ENCODE measurements at places on chromosomes 13 and 19.

- DNase-seq: no peak
These were observed 41.4 kb downstream of the SLC7A9 start for GRCh38 chr19:32828139-32828538.

GRCh38 chr13:98517576-98518310 is 59.2 kb downstream of the STK24 start:
- peak; percentile 66 for DNase-seq

DNA sequence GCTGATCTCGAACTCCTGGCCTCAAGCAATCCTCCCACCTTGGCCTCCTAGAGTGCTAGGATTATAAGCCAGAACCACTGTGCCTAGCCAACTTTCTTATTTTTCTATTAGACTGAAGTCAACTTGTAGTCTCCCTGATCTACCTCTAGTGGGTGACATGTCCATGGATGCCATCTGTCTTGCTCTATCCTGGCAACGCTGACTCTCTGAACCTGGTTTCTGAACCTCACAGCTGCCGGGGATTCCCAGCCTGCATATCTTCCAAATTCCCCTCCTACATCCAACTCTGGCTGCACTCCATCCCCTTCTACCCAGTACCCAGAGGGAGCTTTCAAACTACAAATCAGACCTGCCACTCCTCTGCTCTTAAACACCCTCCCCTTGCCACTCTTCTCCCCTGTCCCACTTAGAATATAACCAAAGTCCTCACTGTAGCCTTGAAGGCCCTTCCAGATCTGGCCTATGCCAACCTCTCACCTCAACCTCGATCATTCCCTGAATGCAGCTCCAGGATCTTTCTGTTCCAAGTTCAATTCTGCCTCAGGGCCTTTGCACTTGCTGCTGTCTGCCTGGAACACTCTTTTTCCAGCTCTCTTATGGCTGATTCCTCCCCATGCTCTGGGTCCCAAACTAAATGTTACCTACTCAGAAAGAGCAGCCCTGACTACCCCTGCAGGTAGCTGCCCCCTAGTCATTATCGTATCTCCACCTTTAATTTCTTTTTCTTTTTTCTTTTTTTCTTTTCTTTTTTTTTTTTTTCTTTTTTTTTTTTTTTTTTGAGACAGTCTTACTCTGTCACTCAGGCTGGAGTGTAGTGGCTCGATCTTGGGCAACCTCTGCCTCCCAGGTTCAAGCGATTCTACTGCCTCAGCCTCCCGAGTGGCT is 2.2 kb downstream of the CLIP3 start:
- DNase-seq: peak; percentile 23

GRCh38 chr13:112469071-112469745 is 93.1 kb downstream of the SPACA7 start:
- DNase-seq: no peak

- DNase-seq: no peak
These were observed 507.8 kb downstream of the TBC1D4 start for GRCh38 chr13:74973935-74974879.

DNA sequence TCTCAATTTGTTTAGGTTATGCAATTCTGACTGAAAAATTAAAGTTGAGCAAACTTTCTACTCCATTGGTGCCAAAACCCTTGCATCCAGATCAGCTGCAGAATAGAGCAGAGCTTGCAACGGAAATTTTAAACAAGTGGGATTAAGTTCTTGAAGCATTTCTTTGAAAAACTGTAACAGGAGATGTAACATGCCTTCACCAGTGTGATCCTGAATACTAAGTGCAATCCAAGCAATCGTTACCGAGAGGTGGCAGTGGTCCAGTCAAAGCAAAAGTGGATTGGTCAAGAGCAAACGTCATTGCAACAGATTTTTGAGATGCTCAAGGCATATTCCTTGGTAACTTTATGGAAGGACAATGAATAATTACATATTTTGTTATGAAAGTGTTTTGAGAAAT is 841.1 kb upstream of the SLITRK5 start:
- DNase-seq: no peak

GRCh38 chr19:34793565-34793964 is 20.6 kb upstream of the ZNF599 start:
- DNase-seq: no peak

GRCh38 chr19:58396691-58397532 is 1.5 kb downstream of the RNF225 start:
- DNase-seq: no peak

- peak; percentile 100 for DNase-seq
These were observed 370.7 kb downstream of the COG6 start for GRCh38 chr13:40026174-40026585.

GRCh38 chr13:26442541-26442940 is 114.9 kb upstream of the WASF3 start:
- no peak for DNase-seq

- DNase-seq: no peak
These were observed 107.8 kb downstream of the RXFP2 start for GRCh38 chr13:31846961-31847752.

DNA sequence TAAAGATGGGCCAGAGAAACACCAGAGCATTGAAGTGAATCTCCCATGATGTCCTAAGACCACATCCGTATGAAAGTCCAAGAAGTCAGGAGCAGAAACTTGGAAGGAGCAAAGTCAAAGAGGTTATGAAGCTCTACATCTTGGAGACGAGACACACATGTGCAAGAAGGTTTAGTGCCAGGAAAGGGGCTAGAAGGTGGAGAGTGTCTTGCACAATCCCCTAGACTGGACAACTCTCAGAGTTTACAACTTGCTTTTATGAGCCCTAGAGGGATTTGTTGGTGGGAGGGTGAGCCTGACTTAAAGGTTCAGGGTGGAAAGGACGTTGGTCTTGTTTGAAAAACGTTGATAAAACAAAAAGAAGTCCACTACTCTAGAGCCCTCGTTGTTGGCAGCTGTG is 150.6 kb downstream of the GPC6 start:
- DNase-seq: no peak

DNA sequence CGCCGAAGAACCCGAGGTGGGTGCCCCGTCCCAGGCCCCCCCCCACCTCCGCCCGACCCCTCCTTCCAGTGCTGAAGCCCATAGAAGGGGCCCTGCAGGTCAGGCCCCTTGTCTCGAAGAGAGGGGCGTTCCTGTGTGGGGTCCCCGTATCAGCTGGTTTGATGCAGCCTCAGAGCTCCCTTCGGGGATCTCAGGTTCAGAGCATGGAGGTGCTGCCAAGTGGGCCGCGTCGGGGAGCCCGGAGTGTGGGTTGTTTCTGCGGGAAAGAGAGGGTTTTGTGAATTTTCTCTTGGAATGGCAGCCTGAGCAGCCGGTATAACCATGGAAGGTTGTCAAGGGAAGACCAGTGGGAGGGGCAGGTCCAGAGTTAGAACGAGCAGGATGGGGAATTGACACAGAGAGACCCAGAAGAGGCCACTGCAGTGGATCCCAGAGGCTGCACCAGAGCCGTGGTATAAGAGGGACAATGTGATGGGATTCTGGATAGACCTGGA is 384 bp downstream of the TRAPPC2B start:
- no peak for DNase-seq

GRCh38 chr19:39943586-39943985 is 9.2 kb upstream of the FCGBP start:
- DNase-seq: no peak
